ENCODE measurements at places on chromosomes 7 and 10.

DNA sequence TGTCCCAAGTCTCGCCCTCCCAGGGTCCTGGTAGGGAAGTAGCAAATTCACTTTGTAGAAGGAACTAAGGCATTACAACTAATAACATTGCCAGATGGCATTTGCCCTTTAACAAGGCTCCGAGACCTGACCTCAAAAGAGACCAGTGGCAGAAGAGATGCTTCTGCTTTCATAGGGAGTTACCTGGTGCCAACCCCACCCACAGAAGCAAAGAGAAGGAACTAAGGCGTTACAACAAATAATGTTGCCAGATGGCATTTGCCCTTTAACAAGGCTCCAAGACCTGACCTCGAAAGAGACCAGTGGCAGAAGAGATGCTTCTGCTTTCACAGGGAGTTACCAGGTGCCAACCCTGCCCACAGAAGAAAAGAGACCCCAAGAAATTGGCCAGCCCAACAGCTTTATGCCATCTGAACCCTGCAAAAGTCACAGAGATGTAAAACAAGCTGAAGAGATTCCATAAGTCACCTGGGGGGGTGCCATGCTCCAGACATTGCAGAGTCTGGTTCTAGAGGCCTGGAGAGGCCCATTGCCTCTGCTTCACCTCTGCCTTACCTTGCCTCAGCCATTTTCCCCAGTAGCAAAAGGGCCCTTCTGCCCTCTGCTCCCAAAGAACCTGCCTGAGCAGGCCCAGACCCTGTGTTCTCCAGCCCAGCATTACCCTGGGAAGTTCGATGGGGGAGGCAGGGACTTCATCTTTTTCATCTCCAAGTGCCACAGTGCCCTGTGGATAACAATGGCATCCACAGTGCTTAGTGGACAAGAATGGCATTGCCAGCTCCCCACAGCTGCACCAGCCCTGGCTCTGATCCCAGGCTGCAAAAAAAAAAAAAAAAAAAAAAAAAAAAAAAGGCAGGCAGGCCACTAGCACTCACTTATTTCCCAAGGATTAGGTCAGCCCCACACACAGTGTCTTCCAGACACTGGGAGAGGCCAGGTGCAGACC is 179.5 kb upstream of the PLXNA4 start:
- no peak for DNase-seq

DNA sequence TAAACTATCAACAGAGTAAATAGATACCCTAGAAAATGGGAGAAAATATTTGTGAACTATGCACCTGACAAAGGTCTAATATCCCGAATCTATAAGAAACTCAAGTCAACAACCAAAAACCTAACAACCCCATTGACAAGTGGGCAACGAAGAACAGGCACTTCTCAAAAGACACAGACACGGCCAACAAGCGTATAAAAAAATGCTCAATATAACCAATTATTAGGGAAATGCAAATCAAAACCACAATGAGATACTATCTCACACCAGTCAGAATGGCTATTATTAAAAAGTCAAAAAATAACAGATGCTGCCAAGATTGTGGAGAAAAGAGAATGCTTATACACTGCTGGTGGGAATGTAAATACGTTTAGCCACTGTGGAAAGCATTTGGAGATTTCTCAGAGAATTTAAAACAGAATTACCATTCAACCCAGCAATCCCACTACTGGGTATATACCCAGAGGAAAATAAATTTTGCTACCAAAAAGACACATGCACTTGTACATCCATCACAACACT is 63.2 kb upstream of the CAV2 start:
- peak; percentile 66 for DNase-seq

DNA sequence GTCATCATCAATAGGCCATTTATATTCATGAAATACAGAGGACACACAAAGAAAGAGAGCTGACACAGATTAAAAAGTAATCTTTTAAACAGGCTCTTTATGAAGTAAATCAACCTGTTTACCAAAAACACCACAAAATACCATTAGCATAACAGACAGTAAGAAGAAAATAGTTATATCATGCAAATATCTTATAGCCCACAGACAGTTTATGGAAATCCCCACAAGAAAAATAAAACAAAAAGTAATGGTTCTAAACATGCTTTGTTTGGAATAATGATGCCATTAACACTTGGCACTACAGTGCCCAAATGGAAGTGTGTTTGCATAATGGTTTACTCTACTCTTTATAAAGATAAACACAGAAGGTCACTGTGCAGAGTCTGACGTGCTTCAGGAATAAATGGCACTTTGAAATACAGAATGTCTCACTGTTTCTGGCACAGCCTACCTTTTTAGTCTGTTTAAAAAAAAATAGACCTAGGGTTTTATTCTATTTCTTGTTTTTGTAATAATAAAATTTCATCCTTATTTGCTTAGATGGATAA is 30.1 kb downstream of the SEMA3D start:
- no peak for DNase-seq

DNA sequence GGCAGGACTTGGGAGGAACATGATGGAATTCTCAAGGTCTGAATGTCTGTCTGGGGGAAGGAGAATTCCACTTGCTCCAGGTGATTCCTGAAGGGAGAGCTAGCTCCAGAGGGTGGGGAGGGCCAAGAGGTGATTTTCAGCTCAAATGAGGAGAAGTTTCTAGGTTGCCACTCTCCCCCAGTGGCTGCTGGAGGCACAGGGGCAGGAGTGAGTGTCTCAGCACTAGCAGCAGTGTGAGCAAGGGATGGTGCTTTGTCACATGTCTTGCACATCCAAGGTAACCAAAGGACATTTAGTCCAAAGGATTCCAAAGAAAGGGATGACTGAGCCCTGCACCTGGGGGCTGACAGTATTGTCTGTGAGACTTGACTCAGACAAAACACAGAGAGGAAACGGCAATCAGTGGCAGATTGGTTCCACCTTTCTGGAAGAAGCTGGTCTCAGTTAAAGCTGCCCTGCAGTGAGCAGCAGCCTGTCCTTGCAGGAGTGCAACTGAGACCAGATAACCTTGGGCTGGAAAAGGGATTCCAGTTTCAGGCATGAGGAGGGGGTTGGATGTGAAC is 51.2 kb upstream of the PCBD1 start:
- DNase-seq: no peak

DNA sequence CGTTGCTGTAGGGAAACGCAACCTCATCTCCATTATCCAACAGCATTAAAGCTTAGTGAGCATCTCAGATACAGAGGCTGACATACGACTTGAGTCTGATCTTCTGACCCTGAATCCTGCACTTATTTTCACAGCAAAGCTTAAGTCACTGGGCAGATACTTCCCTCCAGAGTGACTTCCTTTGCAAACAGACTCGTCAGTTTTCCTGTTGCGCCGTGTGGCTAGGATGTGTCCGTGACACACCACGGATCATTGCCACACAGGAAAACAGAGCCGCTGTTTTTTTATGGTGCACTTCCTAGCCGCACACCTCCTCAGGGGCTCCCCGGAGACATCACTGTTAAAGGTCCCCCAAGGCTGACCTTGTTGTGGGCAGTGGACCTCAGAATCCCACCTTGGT is 94.9 kb upstream of the MKI67 start:
- DNase-seq: no peak
